Activated CD8-positive, alpha-beta T cell treated with anti-CD3 and anti-CD28 coated beads for 36 hours (primary cell): ENCODE measurements at places on chromosomes 5 and 9. TPM values are rescaled to one million over a fixed set of nuclear protein-coding genes. Genes with fewer than 3 reads are reported as not detected.

The FOXD4 gene
- total RNA-seq, result not detected

DNA sequence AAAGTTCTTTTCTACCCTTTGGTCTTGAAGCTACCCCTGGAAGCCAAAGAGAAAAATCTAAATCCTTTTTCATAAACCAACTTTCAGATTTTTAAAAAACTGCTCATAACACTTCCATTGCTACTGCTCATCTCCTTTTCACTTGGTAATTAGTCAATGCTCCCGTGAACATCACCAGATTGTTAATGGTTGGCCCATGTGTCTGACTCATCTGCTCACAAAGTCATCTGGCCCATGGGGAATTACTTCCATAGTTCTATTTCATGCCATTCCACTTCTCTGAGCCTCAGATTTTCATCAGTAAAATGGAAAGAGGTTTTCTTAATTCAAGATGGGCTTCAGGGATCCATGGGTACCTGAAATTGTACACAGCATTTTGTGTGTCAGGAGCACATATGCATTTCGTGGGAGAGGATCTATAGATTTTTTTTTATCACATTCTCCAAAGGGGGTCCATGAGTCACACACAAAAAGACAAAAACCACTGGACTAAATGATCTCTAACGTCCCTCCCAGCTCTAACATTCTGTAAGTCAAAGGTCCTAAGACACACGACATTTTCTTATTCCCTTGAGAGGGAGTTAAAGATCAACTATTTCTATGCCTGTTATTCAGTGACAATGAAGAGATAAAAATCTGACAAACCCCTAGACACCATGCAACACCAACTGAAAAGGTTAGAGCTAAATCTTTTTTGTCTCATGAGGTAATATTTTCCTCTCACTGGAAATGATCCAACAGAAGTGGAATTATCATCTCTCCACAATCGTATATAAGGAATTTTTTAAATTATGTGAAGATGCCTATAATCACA lies 75.4 kb downstream of the TEX10 start:
- no peak for DNase-seq

The SLC34A3 gene
- total RNA-seq, result not detected

- DNase-seq, result no peak
Measured at GRCh38 chr5:32598260-32598937, 13.0 kb downstream of the SUB1 start.

DNA sequence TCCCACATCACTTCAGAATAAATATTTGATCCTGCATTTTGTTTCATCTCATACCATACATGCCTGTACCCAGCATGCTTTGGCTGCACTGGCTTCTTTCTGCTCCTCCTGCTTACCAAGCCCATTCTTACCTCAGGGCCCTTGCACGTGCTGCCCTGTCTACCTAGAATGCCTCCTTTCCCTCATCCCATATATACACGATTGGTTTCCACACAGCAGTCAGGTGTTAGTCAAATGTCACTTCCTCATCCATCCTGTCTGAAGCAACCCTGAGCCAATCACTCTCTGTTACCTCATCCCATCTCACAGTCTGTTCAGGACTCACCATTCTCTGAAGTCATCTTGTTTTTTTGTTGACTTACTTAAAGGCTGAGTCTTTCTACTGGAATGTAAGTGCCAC lies 30.3 kb downstream of the CAST start:
- no peak for DNase-seq

- no peak for DNase-seq
Measured at GRCh38 chr9:107131108-107131799, 151.8 kb upstream of the RAD23B start.

The NRG2 gene
- 0.11 TPM for total RNA-seq

DNA sequence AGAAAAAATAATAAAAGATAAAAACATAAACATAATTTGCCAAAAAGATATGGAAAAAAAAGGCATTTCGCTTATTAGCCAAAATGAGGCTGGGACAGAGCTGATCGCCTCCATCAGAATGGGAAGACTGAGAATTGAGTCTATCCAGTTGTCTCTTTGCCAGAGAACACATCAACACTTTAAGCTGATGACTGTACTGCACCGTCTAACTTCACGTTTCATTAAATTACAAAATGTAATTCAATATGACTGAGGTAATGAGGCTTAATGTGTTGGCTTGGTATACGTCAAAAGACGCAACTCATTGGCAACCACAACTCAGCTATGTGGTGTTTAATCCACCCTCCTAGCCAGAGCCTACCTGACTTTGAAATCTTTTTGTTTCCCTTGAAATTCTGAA lies 462.7 kb upstream of the CD180 start:
- no peak for DNase-seq

- no peak for DNase-seq
Measured at GRCh38 chr9:114120192-114121014, 21.3 kb upstream of the KIF12 start.

- DNase-seq, result peak; percentile 81
Measured at GRCh38 chr5:177005619-177006264, 837 bp downstream of the UIMC1 start.

The DMAC1 gene
- 61.0 TPM for total RNA-seq

DNA sequence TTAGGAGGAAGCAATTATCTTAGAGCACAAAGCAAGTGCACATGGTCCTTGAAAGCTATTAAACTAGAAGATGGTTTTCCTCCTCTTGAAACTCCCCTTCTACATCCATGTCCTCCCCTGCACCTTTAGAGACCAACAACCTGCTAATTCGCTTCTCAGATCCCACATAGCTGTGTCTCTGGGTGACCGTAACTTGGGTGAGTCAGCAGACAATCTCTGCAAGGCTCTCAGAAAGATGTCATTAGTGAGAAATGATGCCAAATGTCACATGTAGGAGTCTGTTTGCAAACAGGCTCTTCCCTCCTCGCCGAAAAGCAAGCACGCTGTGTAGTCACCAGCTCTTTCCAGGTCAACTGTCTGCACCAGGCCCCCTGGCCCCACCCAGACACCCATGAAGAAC lies 291.8 kb downstream of the SLIT3 start:
- no peak for DNase-seq

The ARHGEF28 gene
- not detected for total RNA-seq

DNA sequence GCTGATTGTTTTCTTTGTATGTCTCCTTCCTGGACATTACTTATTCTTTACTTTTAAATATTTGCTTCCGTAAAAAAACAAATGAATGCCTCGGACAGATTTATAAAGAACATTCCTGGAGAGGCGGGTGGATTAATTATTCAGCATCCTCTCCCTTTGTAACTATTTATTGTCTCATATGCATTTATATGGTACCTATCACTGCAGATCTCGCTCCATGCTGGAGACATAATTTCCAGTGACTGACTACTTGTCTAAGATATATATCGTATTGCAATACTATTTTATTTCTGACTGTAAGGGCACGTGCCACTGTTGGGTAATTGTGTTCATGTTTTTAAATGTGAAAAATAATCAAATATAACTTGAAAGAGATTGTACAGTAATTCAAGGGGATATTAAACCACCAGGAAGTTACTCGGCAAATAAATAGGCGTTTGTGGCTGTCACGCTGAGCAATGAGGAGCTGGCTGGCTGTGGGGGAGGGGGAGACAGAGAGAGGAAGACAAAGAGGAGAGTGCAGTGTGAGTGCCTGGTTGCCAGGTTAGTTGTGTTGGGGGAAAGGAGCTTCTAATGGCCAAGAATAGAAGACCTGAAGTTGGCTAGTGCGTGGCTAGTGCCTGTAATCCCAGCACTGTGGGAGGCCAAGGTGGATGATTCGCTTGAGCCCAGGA lies 131.8 kb upstream of the GABRP start:
- DNase-seq, result no peak
